ENCODE measurements at places on chromosomes 11 and 22. TPM values are rescaled to one million over a fixed set of nuclear protein-coding genes. Genes with fewer than 3 reads are reported as not detected.

Gene OMP
- not detected for total RNA-seq

DNA sequence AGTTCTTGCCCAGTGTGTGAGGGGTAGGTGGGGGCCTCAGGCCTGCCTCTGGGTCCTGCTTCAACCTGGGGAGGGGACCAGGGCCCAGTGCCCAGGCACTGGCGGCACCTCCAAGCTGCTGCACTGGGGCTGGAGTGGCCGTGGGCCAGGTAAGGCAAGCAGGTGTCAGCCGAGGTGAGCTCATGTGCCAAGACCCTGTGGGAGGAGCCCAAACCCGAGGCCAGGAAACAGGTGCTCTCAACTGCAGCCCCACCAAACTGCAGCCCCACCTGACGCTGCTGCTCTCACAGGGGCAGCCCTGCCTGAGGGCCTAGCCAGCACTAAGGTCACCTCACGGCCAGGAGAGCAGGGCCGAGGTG lies 18.1 kb upstream of the GNB1L start:
- DNase-seq: no peak

DNA sequence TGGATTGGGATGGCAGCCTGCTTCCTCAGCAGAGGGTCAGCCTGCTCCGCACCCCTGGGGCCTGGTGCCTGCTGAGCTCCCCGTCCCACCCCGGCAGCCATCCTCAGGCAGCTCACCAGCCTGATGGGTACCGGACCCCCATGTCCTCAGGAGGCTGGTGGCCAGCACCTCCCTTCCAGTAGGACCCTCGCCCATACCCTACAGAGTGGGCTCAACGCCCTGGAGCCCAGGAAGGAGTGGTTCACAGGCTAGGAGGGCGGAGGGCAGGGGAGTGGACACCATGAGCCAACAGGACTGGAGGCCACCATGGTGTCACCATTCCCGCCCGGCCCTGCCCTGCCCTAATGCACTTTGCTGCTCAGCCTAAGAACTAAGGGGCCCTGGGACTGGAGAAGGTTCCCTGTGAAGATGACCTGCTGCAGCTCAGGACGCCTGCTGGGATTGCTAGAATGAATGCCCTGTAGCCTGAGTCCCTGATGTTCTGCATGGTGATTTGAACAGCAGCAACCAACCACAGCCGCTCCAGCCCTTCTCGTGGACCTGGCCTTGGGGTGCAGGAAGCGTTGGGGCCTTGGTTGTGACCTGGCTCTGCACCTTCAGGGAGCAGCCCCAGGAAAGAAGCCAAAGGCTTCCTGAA lies 1080.8 kb downstream of the BRD1 start:
- no peak for DNase-seq

DNA sequence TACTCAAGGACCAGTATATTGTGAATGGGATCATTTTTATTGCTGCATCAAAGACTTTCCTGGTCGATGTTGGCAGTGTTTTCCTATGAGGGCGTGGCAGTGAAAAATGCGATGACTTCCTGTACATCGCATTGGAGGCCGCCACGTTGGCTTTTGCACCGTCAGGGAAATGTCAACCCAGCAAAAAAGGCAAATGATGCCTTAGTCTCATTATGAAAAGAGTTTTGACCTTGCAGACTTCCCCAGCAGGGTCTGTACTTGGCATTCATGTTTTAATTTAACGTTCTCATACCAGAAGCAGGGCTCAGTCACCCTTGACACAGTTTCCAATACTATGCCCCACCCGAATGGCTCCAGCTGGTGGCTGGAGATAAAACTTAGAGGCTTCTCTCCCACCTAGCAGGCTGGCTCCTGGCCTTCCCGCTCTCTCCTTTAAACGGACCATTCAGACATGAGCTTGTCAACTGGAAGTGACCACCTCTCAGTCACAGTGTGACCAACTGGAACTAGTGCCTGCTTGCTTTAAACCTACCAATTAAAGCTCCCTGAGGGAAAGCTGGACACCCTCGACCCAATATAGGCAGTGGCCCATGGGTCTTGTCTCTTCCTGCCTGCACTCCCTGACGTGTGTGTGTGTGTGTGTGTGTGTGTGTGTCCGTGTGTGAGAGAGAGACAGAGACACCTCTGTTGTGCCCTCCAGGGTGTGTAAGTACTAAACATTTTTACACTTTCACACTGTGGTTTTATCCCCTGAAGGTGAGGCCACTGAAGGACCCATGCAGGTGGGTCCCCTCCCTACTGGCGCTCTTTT lies 8.7 kb upstream of the GDPD5 start:
- no peak for DNase-seq

Gene GP1BB
- total RNA-seq: 2.3 TPM

Gene HEPN1
- not detected for total RNA-seq

Gene CECR2
- 12.3 TPM for total RNA-seq

DNA sequence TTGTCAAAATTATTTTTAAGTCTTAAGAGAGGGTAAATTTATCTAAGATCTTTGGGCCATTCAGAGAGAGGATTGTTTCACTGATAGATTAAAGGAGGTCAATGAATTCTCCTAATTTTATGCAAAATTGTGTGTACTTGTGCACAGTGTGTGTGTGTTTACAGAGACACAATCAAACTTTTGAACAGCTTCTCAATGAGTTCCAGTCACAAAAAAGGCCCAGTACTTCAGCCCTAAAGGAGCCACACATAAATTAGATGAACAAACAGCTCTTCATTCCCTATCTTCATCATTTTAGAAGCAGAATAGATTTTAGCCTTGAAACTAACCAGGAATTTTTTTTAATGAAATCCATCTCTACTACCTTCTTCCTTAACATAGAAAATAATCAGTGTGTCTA lies 9.7 kb downstream of the GRIA4 start:
- DNase-seq: no peak
